Right renal cortex interstitium (tissue), 3 donors: ENCODE measurements at places on chromosomes 5 and 9.

GRCh38 chr5:31452314-31452713 lies 79.6 kb downstream of the DROSHA start:
- no peak for DNase-seq

DNA sequence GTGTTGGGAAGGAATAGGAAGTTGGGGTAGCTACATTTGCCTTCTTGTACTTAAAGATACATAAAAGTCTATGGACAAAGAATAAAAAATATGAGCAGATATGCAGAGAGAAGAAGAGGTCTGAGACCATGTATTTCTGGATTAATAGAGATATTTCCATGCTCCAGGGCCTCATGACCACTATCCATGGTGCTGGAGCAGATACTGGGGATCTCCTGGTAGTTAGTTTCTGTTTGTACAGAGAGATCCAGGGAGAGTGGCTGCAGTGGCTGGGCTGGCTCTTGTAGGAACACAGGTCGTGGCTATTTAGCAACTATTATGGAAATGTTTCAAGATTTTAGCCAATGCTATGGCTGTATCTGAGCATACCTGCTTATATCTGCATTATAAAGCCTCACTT lies 184.2 kb upstream of the TMEM161B start:
- DNase-seq: no peak

DNA sequence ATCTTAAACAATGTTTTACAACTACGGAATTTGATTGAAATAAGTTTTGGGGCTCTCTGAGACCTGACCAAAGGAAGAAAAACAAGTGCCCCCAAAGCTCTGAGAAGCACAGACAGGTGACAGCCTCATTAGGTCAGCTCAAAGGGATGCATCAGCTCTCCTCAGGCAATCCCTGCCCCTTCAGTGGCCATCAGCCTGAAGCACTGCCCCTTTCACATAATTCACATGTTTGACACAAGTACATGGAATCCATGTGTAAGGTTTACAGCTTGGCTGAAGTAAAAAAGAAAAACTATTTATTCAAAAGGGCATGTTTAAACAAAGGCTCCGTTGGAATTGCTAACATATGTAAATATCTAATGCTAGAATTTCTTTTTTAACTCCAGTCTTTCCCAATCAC lies 56.3 kb downstream of the TSSK1B start:
- DNase-seq: no peak

GRCh38 chr9:136926154-136926704 lies 18.3 kb downstream of the FBXW5 start:
- DNase-seq: no peak
